ENCODE measurements at places on chromosomes 11 and 22. TPM values are rescaled to one million over a fixed set of nuclear protein-coding genes. Genes with fewer than 3 reads are reported as not detected.
A peak's percentile ranks its signal among the peaks of the same experiment; 100 is the strongest.

- H3K36me3 ChIP-seq: no peaks in the 10 kb centered on the region
- H3K27me3 ChIP-seq: no peaks in the 10 kb centered on the region
- no peak overlapping the region for H3K27ac ChIP-seq
- DNase-seq: no peak
- no peak overlapping the region for H3K4me3 ChIP-seq
- H3K4me1 ChIP-seq: no peaks in the 10 kb centered on the region
Measured at GRCh38 chr11:40401132-40401853, 1058.2 kb downstream of the LRRC4C start.

GRCh38 chr22:49934891-49935557 lies 16.6 kb downstream of the CRELD2 start:
- no peaks in the 10 kb centered on the region for H3K36me3 ChIP-seq
- H3K27ac ChIP-seq: peak overlapping the region; percentile 91
- H3K4me3 ChIP-seq: peak overlapping the region; percentile 27
- peaks cover 57% of the 10 kb centered on the region for H3K4me1 ChIP-seq
- peak; percentile 85 for DNase-seq

- H3K27ac ChIP-seq: peak overlapping the region; percentile 61
- H3K27me3 ChIP-seq: no peaks in the 10 kb centered on the region
- DNase-seq: peak; percentile 36
- H3K4me1 ChIP-seq: peaks cover 5% of the 10 kb centered on the region
Measured at GRCh38 chr22:39144101-39144767, 8.2 kb downstream of the CBX7 start.

DNA sequence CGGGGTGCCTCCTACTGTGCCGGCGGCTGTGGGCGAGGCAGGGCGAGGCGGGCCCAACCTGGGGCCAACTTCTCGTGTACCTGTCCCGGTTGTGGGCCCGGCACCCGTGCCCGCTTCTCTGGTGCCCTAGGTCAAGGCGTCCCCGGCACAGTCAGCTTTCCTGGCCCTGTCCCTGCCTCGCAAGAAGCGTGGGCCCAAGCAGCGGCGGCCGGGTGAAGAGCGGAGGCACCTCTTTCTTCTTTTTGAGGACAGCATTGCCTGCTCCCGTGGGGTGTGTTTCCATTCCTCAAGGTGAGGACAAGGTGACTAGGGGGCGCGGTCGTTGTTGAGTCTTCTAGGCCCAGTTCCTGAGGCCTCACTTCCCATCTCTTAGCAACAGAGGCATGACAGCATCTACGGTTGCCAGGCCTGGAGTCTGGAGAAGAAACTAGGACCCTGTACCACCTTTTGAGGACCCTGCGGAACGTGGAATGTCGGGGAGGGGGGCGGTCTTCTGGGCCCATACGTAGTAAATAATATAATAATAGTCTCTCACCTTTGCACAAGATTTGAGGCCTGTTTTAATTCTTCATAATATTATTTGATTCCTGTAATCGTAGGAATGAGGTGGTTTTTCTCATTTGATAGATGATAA lies 418 bp downstream of the ACO2 start:
- H3K27me3 ChIP-seq: no peaks in the 10 kb centered on the region
- DNase-seq: no peak
- peak overlapping the region; percentile 92 for H3K4me3 ChIP-seq
- peak overlapping the region; percentile 92 for H3K27ac ChIP-seq
- H3K4me1 ChIP-seq: peaks cover 15% of the 10 kb centered on the region

The LSP1 gene
- total RNA-seq: 514 TPM

GRCh38 chr11:116648247-116649174 lies 124.3 kb downstream of the BUD13 start:
- no peak overlapping the region for H3K4me3 ChIP-seq
- peaks cover 18% of the 10 kb centered on the region for H3K27me3 ChIP-seq
- H3K36me3 ChIP-seq: no peaks in the 10 kb centered on the region
- no peaks in the 10 kb centered on the region for H3K4me1 ChIP-seq
- no peak overlapping the region for H3K27ac ChIP-seq
- no peak for DNase-seq

DNA sequence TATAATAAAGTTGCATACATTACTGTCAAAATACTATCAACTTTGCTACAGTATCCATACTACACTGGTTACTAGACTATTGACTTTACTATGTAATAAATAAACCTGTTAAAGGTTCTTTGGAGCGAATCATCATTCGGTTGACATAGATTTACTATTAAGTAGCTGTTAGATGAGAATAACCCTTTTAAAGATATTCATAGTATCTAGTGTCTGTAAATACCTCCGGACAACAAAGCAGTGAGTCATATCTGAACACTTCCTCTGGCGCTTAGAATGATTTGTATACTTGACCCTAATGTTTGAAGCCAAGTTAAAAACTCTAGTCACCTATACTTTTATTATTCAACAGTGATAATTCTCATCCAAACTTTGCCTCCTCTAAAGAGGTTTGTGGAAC lies 84.7 kb downstream of the MSANTD4 start:
- H3K4me3 ChIP-seq: no peak overlapping the region
- H3K4me1 ChIP-seq: no peaks in the 10 kb centered on the region
- DNase-seq: no peak
- no peak overlapping the region for H3K27ac ChIP-seq
- no peaks in the 10 kb centered on the region for H3K36me3 ChIP-seq
- no peaks in the 10 kb centered on the region for H3K27me3 ChIP-seq

GRCh38 chr11:1834062-1834610 lies 654 bp upstream of the SYT8 start:
- no peak for DNase-seq
- no peaks in the 10 kb centered on the region for H3K36me3 ChIP-seq
- H3K27me3 ChIP-seq: peaks cover 62% of the 10 kb centered on the region
- peaks cover 24% of the 10 kb centered on the region for H3K4me1 ChIP-seq

The NRGN gene
- total RNA-seq: 0.89 TPM

The SLC17A6 gene
- total RNA-seq: not detected

The MPEG1 gene
- total RNA-seq: 3.0 TPM

DNA sequence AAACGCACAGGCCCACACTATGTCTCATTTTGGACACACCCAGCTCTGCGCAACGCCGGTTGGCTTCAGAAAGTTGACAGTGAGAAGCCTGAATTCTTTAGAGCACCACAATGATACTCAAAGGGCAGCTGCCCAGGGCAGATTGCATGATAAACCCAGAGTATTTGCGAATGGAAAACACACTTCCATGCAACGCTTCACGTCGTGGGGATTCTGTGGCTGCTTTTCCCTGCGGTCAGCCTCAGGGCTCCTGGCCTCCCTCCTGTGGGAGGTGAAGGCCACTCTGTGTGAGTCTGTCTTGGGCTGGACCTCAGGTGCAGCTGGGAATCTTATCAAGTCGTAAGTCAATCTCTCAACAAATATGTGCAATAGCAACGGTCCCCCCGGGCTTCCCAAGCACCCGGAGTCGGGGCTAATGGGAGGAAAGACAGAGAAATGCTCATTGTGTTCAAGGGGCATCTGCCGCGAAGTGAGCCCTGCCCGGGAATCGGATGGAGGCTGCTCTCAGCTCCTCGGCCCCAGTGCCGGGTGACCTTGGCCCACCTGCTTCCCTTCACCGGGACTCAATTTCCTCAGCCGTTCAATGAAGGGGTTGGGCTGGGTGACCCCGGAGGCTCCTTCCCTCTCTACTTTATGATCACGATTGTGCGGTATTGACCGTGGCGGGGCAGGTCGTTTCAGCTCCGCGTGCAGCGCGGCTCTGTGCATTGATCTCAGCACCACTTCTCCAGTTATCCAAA lies 623.6 kb downstream of the BRD1 start:
- H3K27me3 ChIP-seq: peaks cover 20% of the 10 kb centered on the region
- no peak overlapping the region for H3K27ac ChIP-seq
- H3K4me1 ChIP-seq: no peaks in the 10 kb centered on the region
- no peak overlapping the region for H3K4me3 ChIP-seq

GRCh38 chr11:62497132-62497801 lies 49.3 kb downstream of the AHNAK start:
- H3K36me3 ChIP-seq: no peaks in the 10 kb centered on the region
- H3K27ac ChIP-seq: no peak overlapping the region
- no peaks in the 10 kb centered on the region for H3K27me3 ChIP-seq
- DNase-seq: no peak
- H3K4me3 ChIP-seq: no peak overlapping the region

The PATE2 gene
- total RNA-seq: not detected

DNA sequence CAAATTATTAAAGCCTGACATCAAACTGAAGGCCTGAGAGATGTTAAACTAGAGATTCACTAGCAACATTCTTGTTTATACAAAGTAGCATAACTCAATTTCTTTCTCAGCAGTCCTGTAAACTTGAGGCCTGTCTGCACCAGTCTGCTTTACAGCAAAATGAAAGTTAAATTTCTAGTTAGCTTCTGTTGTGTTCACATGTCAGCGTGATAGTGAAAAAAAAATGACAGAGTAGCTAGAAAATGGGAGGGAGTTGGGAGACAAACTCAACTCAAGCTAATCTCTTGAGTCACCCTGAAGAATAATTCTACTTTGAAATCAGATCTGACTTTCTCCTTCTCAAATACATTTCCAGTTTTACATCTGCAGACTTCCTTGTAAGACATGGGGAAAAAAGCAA lies 6.5 kb downstream of the RBFOX2 start:
- no peaks in the 10 kb centered on the region for H3K4me1 ChIP-seq
- DNase-seq: no peak
- no peak overlapping the region for H3K4me3 ChIP-seq
- no peaks in the 10 kb centered on the region for H3K27me3 ChIP-seq
- no peak overlapping the region for H3K27ac ChIP-seq
- H3K36me3 ChIP-seq: no peaks in the 10 kb centered on the region

- no peak overlapping the region for H3K27ac ChIP-seq
- no peaks in the 10 kb centered on the region for H3K36me3 ChIP-seq
- no peak overlapping the region for H3K4me3 ChIP-seq
Measured at GRCh38 chr11:113555071-113555619, 79.9 kb upstream of the DRD2 start.

- H3K36me3 ChIP-seq: no peaks in the 10 kb centered on the region
- no peaks in the 10 kb centered on the region for H3K27me3 ChIP-seq
- no peak overlapping the region for H3K4me3 ChIP-seq
- H3K27ac ChIP-seq: no peak overlapping the region
Measured at GRCh38 chr11:16561150-16561549, 177.3 kb upstream of the C11orf58 start.

The GLB1L2 gene
- total RNA-seq: 3.6 TPM

DNA sequence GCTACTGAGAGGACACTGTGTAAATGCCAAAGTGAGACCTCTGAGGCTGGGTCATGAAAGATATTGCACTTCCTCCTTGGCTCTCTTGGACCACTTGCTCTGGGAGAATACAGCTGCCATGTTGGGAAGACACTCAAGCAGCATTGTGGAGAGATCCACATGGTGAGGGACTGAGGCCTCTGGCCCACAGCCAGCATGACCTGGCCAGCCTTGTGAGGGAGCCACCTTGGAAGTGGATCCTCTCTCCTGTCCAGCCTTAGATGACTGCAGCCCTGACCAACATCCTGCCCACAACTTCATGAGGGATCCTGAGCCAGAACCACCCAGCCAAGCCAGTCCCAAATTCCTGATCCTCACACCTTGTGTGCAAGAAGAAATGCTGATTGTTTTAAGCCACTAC lies 30.4 kb downstream of the MB start:
- peaks cover 6% of the 10 kb centered on the region for H3K4me1 ChIP-seq
- DNase-seq: no peak
- no peak overlapping the region for H3K4me3 ChIP-seq
- H3K36me3 ChIP-seq: no peaks in the 10 kb centered on the region

- H3K4me3 ChIP-seq: no peak overlapping the region
- no peaks in the 10 kb centered on the region for H3K4me1 ChIP-seq
Measured at GRCh38 chr11:86517557-86517956, 142.9 kb downstream of the CCDC81 start.

DNA sequence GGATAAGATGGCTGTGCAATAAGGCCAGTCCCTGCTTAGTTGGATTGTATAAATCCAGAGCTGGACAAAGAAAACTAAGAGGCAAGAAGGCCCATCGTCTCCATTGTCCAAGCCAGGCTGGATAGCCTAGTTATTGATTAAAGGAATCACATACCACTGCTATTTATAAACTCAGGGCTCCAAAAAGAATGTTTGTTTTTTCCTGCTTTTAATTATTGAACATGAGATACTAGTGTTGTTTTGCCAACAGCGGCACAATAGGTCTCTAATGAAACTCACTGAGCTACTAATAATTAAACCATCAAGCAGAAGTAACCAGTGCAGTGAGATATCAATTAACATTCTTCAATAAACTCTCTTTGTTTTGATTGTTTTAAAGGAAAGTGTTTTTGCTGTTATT lies 259.7 kb downstream of the INSC start:
- no peaks in the 10 kb centered on the region for H3K36me3 ChIP-seq
- H3K4me3 ChIP-seq: no peak overlapping the region
- DNase-seq: no peak
- H3K27ac ChIP-seq: no peak overlapping the region
- H3K4me1 ChIP-seq: no peaks in the 10 kb centered on the region

GRCh38 chr11:114036147-114036811 lies 23.2 kb upstream of the ZBTB16 start:
- DNase-seq: peak; percentile 39
- peaks cover 17% of the 10 kb centered on the region for H3K27me3 ChIP-seq
- H3K4me1 ChIP-seq: peaks cover 2% of the 10 kb centered on the region
- H3K27ac ChIP-seq: no peak overlapping the region
- H3K4me3 ChIP-seq: peak overlapping the region; percentile 51
- H3K36me3 ChIP-seq: no peaks in the 10 kb centered on the region

DNA sequence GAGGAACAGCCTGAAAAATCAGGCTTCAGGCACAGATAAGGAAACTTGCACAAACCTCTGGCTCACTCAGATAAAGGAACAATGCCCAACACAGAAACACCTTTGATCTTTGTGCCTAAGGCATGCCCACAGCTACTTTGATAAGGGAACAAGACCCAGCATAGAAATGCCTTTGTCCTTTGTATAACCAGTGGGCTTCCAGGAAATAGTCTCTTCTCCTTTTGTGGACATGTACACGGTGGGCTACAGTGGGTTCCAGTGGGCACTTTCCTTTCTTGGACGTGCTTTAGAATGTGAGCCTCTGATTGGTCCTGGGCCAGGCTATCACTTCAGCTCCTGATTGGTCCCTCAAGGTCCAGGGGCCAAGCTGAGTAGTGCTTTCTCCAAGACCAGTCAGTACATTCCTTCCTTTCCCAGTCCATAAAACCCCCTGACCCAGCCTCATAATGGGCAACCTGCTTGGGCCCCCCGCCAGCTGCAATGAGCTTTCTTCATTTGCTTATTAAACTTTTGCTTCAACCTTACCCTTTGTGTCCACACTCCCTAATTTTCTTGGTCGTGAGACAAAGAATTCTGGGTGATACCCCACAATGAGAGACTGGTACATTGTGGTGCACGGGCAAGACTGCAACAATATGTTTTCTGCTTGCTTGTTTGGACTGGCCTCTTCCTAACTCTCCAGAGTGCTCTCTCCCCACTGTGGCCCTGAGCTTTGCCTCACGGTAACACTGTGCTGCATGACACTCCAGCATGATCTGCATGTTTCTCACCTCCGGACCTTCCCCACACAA lies 1.7 kb upstream of the CABIN1 start:
- H3K27me3 ChIP-seq: no peaks in the 10 kb centered on the region
- peaks cover 3% of the 10 kb centered on the region for H3K4me1 ChIP-seq
- no peak for DNase-seq
- H3K36me3 ChIP-seq: no peaks in the 10 kb centered on the region

The CDC42BPG gene
- 9.7 TPM for total RNA-seq

GRCh38 chr11:100635194-100635593 lies 51.9 kb upstream of the ARHGAP42 start:
- no peaks in the 10 kb centered on the region for H3K36me3 ChIP-seq
- H3K27ac ChIP-seq: no peak overlapping the region
- no peaks in the 10 kb centered on the region for H3K4me1 ChIP-seq
- H3K27me3 ChIP-seq: no peaks in the 10 kb centered on the region
- no peak overlapping the region for H3K4me3 ChIP-seq
- no peak for DNase-seq

- DNase-seq: no peak
- no peak overlapping the region for H3K4me3 ChIP-seq
- H3K27me3 ChIP-seq: no peaks in the 10 kb centered on the region
- H3K36me3 ChIP-seq: no peaks in the 10 kb centered on the region
- H3K27ac ChIP-seq: no peak overlapping the region
- H3K4me1 ChIP-seq: no peaks in the 10 kb centered on the region
Measured at GRCh38 chr11:121936781-121937447, 179.1 kb downstream of the BLID start.

The DNAJB13 gene
- total RNA-seq: 0.96 TPM

The TENM4 gene
- total RNA-seq: not detected

The AIFM3 gene
- total RNA-seq: 0.66 TPM
